ENCODE measurements at places on chromosomes 13 and 19. TPM values are rescaled to one million over a fixed set of nuclear protein-coding genes. Genes with fewer than 3 reads are reported as not detected.

TSHZ3 gene
- 3.1 TPM for total RNA-seq

MYPOP gene
- total RNA-seq = 8.0 TPM

NFIC gene
- total RNA-seq = 17.8 TPM

RAP2A gene
- total RNA-seq = 37.5 TPM

ZNF429 gene
- 20.6 TPM for total RNA-seq

CYP4F2 gene
- total RNA-seq = not detected

ZNF835 gene
- total RNA-seq = 0.12 TPM
